ENCODE measurements at places on chromosomes 12 and 14. TPM values are rescaled to one million over a fixed set of nuclear protein-coding genes. Genes with fewer than 3 reads are reported as not detected.

The SERPINA12 gene
- not detected for total RNA-seq

DNA sequence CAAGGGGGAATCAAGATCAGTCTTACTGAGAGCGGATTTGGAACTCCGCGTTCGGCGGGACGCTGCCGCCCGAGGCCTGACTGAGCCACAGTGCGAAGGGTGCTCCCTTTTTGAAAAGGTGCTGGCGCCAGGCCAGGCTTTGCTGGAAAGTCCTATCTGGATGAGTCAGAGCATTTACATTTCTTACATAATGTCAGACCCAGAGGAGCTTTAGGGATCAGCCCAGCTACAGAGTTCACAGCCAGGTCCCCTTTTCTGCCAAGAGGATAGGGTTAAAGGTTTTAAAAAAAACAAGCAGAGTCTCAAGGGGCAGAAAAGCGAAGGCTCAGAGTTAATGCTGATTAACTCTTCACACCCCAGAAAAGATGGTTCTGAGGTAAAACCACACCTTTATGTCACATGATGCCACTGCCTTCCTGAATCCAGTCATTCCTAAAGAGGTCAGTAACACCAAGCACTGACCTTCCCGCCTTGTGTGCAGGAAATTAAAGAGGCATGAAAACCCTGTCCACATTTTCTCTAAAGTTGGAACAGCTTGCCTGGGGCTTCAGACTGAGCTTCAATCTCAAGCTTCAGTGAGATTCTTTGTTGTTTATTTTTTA, 11.7 kb upstream of the FBXL14 start:
- DNase-seq, result peak; percentile 89

GRCh38 chr12:59240048-59240447, 319.7 kb upstream of the LRIG3 start:
- no peak for DNase-seq

The ARG2 gene
- total RNA-seq, result 4.5 TPM

- no peak for DNase-seq
Observed at GRCh38 chr14:61503167-61503801, 181.9 kb downstream of the PRKCH start.

The ADAMTS20 gene
- not detected for total RNA-seq

- DNase-seq, result no peak
Observed at GRCh38 chr12:132544080-132544397, 54.1 kb downstream of the FBRSL1 start.

DNA sequence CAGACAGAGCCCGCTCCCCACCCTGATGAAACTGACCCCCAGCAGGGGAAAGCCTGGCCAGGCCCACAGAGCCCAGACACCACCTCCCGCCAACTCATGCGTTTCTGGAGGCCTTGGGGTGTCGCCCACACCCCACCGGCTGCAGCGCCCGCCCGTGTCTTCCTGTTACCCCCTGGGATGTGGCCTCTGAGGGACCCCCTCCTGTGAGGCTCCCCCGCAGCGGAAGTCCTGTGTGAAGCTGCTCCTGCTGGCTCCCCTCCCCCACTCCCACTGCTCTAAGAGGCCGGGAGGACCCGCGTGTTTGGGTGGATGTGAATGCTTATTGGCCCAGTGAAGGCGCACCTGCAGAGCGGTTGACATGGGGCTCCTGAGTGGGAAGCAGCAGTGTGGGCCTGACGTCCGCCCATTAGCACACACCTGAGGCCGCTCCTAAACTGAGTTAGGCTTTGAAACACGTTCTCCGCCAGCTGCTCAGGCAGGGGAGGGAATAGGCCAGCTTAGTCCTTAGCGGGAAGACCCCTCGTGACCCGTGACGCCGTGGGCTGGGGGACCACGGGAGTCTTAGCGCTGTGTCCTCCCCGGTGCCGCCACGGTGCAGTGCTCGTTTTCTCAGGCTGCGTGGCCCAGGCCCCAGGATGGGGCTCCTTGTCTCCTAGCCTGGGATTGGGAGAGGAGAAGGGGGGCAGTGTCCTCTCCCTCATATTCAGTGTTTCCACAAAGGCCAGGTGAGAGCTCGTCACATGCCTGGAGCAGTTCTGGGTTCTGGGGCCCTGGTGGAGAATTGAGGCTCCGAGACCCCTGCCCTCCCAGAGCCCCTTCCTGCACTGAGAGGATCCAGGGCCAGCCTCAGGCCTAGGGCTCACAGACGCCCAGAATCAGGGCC, 323.4 kb upstream of the SFSWAP start:
- DNase-seq, result no peak

DNA sequence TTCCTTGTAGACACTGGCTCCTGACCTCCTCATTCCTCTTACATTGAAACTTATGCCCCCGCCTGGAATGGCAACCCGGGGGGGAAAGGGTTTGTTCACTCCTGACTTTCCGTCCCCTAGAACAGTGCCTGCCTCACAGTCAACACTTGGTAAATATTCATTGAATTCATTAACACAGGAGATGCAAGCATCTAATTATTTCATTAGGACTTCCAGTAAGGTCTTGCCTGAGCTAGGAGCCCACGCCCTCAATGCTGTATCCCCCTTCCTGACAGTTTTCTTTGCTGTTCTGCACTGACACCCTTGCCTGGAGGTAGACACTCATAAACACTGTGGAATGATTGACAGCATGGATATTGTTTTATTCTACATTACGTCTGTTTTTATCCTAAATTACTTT, 49.3 kb upstream of the CHST11 start:
- DNase-seq, result no peak

The LMO3 gene
- total RNA-seq, result not detected

The B4GALNT3 gene
- 30.8 TPM for total RNA-seq

All from HT-29 (cell line).